ENCODE measurements at places on chromosomes 12 and 14.

DNA sequence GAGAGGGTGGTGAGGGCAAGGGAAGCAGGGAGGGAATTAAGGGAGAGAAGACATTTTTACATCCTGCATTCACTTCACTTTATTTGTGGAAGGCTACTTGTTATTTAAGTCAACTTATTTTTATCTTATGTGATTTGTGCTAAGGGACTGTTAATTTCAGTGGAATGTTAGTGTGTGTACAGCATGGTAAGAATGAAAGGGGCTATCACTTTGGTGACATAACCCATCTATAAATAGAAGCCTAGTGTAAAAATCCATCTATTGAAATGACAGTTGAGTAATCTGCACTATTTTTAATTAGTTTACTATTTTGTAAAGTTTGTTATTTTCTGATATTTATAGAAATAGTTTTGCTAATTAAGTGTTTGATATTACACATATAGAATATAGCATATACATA is 16.8 kb upstream of the CHPT1 start:
- DNase-seq, result no peak

- peak; percentile 36 for DNase-seq
These were observed 5.8 kb upstream of the HCAR3 start for GRCh38 chr12:122722387-122722786.

DNA sequence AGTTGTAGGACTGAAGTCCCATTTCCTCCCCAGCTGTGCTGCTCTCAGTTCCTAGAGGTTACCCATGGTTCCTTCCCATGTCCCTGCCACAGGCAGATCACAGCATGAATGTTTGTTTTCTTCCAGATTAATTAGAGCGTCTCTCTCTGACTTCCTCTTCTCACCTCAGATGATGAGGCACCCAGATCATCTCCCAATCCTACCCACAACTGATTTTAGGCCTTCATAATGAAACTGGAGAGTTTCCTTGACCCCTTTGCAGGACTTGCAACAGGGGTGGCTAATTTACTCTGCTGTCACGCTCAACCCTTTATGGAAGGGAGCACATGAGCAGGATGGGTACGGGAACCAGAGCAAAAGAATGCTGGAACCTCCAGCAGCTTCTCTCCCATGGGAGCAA is 32.1 kb upstream of the TXNRD1 start:
- no peak for DNase-seq

DNA sequence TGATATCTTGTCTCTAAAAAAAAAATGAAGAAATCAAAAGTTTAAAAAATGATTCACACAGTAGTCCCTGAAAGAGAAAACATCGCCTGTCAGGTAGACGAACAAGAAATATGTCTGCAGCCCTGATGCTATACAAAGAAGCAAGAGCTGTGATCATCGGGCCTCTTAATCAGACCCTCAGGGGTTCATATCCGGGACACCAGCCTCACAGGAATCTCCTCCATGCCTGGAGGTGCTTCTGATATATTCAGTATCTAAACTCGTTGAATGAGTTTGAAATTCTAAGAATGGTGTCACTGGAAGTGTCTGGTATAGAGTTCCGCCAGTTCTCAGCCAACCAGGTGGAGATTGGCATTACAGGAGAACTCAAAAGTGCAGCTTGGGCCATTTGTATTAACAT is 64.7 kb downstream of the KSR2 start:
- DNase-seq, result no peak

DNA sequence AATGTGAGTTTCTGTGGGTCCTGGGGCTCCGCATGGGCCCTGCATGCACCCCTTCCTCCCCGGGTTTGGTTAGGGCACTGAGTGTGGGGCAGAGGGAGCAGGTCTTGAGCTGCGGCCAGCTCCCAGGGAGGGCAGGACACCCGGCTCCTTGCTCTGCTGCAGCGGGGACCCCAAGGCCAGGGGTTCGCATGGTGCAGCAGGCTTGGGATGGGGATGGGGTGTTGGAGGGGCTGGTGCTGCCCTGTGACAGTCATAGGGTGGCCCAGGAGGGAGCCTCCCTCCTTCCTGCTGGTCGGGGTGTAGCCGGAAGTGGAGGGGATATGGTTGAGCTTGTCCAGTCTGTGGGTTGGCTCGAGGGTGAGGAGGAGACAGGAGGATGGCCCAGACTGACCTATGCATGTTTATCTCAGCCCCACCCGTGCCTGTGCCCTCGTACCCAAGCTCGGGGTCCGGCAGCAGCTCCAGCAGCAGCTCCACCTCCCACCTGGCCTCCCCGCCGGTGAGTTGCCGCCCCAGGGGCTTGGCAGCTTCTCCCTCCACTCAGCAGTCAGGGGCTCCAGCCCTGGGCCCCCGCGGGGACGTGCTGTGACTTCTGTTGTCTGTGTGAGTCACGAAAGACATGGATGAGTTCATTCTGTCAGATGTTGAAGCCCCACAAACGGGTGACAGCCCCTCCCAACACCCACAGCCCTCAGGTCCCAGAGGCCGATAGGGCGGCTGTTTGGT is 16.0 kb downstream of the ULK1 start:
- DNase-seq, result no peak

DNA sequence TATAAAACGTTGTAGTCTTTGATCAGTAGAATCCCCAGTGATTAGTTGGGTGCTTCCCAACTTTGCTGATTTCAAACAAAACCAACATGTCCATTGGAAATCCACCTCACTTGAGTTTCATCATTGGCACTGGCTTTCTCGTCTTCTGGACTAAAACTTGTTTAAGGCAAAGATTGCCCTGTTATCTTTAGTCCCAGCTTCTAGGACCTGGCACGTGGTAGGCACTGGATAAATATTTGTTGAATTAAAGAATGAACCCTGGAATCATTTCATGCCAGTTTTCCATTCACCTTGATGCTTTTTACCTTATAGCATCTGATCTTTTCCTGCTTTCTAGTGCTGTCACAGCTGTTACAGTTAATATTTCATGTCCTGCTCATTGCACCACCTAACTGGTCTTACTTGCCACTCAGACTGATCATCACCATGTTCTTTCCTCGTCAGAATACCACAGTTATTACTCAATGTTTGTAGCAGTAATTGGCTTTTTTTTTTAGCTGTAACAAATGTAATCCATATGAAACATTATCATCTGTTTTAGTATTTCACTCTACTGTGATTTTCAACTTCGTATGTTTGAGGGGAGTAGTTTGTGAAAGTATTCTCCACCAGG is 7.3 kb upstream of the C12orf50 start:
- peak; percentile 11 for DNase-seq

- no peak for DNase-seq
These were observed 223.4 kb upstream of the GARIN2 start for GRCh38 chr14:66965831-66966230.

DNA sequence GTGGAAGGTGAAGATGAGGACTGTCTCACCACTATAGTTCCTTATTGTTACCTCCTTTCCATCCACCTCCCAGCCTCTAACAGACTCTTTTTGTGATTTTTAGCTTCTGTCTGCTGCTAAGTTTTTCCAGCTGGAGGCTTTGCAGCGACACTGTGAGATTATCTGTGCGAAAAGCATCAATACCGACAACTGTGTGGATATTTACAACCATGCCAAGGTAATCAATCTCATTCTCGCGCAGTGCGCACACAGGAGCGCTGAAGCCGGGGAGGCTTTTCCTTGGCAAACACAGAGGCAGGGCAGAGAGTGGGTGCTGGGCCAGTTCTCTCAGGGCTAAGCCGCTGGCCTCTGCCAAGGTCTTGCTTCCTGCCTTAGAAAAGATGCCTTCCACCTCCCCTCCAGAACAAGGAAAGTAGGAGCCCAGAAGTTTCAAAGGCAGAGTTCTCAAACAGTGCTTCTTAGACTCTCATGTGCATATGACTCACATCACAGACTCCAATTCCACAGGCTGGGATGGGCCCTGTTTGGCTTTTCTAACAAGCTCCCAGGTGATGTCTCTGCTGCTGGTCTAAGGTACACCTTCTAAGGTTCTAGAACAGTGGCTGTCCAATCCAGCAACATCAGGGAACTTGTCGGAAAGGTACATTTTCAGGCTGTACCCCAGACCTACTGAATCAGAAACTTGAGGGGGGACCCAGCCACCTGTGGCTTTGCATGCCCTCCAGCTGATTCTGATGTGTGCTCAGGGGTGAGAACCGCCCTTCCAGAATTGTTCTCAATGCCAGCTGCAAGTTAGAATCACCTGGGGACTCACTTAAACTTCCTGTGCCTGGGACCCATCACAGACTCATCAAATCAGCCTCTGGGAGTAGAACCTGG is 33.8 kb upstream of the PWP1 start:
- DNase-seq, result no peak

GRCh38 chr14:35482994-35483515 is 50.9 kb upstream of the INSM2 start:
- no peak for DNase-seq

- no peak for DNase-seq
These were observed 9.0 kb upstream of the KRT2 start for GRCh38 chr12:52660934-52661499.

GRCh38 chr12:7019043-7019569 is 830 bp upstream of the LPCAT3 start:
- no peak for DNase-seq

GRCh38 chr12:65430571-65431306 is 152.3 kb downstream of the MSRB3 start:
- no peak for DNase-seq

- DNase-seq, result no peak
These were observed 159.5 kb downstream of the ZFP36L1 start for GRCh38 chr14:68633131-68633991.

DNA sequence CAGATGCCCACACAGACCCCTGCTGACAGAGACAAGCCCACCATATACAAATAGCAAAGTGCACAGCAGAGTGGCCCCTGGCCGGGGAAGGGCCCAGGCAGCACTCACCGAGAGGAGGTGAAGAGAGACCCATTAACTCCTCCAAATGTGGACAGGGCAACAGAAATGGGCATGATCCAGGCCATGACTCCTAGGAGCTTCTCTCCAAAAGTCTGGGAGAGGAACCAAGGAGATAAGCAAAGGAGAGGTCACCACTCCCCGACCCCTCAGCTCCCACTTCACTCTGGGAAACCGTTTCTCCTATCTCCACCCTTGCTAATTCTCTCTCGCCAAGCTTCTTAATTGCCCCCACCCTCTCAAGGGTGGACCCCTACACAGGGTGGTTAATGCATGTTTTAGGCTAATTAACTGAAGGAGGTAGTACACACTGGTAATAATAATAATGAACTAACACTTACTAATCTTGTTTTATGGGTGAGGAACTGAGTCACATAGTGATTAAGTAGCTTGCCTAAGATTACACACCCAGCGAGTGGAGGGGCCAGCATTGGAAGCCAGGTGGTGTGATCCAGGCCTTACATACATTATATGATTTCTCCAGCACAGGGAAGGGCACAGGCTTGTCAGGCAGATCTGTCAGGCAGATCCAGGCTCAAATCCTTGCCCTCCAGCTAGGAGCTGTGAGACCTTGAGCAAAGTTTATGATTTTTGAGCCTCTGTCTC is 18.9 kb upstream of the CEBPE start:
- DNase-seq, result no peak

- no peak for DNase-seq
These were observed 2.6 kb downstream of the WSCD2 start for GRCh38 chr12:108131657-108132126.

DNA sequence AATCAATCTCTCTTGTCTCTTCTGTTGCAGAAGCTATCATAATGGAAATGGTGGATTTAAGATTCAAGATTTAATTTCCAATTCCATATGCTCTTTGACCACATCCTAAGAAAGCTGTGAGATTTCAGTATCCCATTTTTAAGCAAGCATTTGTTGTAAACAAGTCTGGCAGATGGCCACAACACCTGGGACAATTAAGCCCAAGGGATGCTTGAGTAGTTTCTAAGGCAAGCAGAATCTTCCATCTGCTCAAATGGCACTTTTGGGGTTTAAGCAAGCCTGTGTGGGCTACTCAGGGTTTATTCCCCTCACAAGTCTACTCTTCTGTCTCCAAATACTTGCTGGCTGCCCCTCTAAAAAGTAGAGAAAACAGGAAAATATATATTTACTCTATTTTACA is 304.7 kb upstream of the SYT1 start:
- DNase-seq, result no peak

GRCh38 chr12:39835517-39836489 is 216.2 kb upstream of the ABCD2 start:
- DNase-seq, result no peak

DNA sequence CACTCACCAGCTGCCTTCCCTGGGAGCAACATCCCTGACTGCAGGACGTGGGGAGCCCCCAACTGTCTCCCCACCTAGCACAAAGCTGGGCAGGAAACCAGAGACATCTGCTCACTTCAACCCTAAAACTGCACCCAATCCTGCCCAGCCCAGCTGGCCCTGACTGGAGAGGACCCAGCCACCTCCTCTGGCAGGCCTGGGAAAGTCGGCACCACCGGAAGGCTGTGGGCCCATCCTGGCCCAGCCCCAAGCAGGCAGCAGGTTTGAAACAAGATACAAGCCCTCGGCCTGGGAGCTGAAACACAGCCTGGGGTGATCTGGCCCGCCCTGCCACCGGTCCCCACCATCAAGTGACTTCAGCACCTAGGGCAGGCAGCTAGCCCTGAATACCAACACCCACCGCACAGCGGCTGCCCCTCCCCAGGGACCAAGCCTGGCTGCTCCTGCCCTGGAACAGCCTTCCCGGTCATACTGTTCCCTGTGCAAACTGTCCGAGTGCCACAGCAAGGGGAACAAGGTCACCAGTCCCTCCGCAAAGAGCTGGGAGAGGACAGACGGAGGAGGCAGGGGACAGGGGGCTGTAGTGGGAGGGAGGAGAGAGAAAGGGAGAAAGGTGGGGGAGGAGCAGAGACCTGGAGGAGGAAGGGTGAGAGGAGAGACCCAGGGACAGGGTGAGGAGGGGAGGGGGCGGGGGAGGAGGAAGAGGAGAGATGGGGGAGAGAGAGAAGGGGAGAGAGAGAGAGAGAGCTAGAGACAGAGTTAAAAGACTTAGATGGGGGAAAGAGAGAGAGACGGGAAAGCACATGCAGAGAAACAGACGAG is 115.7 kb downstream of the RFLNA start:
- DNase-seq, result no peak

GRCh38 chr12:15118955-15119354 is 102.3 kb downstream of the RERG start:
- no peak for DNase-seq

DNA sequence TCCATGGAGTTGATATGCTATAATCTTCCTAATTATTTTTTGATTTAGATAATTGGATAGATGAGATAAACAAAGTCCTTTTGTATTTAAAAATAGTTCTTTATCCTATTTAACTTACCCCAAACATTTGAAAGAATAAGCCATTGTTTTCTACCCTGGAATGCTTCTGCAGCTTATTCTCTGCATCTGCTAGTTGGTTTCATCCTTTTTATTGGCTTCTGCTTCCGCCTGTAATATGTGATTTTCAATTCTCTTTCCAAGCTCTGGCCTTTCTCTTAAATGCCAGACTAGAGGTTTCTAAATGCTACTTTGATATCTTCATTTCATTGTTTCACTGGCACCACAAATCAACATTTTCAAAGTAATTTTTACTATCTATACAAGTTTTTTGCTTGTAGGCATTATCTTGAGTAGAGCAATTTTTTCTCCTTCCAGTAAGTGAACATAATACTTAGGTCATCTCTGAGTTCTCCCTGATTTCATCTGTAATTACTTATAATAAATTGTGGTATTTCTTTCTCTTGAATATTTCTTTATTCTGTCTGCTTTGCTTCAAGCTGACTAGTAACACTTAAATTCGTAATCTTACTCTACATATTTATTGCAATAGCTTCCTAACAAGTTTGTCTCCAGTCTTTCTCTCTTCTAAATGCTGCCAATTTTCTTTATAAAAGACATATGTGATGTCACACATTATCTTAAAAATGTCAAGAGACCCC is 958.4 kb downstream of the SLC6A15 start:
- no peak for DNase-seq

Data from suppressor macrophage treated with lipopolysaccharide for 4 hours (primary cell).